ENCODE measurements at places on chromosomes 7 and 10.

- DNase-seq = no peak
These were observed 1.1 kb downstream of the YAE1 start for GRCh38 chr7:39567294-39567693.

GRCh38 chr7:40530292-40530691, 395.5 kb downstream of the SUGCT start:
- no peak for DNase-seq

- peak; percentile 13 for DNase-seq
These were observed 57.1 kb downstream of the AOC1 start for GRCh38 chr7:150909200-150909995.

- DNase-seq = no peak
These were observed 46.4 kb downstream of the RAMP3 start for GRCh38 chr7:45203936-45204445.

GRCh38 chr7:125695626-125696025, 766.0 kb upstream of the POT1 start:
- no peak for DNase-seq

- no peak for DNase-seq
These were observed 5.5 kb downstream of the OGDHL start for GRCh38 chr10:49756641-49757040.

DNA sequence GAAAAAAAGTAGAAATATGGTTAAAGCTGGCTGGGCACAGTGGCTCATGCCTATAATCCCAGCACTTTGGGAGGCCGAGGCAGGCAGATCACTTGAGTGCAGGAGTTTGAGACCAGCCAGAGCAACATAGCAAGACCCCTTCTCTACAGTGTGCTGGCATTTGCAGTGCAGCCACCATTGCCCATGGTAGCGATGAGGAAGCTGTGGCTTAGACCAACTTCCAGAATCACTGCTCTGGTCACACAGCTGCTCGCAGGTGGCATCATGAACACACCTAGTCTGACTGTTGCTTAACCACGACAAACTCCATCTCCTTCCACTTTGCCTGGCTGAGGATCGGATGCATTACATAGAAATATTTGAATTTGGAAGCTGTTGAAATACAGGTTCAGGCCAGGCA, 137.1 kb downstream of the CUX1 start:
- no peak for DNase-seq

DNA sequence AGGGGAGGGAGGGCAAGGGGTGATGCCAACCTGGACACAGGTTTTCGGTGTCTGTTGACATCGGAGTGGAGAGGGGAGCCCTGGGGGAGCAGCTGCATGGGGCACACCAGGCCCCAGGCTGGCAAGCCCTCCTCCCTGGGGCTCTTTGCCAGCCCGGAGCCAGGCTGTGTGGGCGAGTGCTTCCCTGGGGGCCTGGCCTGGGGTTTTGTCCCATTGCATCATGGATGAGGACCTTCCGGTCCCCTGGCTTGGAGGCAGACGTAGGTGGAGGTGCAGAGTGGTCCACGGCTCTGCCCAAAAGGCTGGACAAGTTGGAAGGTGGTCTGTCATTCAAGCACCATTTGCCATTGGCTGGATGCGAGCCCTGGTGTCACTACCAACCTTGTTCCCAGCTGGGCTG, 34.8 kb downstream of the ZMIZ1 start:
- no peak for DNase-seq

GRCh38 chr7:54629771-54630170, 87.6 kb downstream of the VSTM2A start:
- DNase-seq = no peak

GRCh38 chr10:101492205-101492604, 95.9 kb downstream of the POLL start:
- DNase-seq = no peak

DNA sequence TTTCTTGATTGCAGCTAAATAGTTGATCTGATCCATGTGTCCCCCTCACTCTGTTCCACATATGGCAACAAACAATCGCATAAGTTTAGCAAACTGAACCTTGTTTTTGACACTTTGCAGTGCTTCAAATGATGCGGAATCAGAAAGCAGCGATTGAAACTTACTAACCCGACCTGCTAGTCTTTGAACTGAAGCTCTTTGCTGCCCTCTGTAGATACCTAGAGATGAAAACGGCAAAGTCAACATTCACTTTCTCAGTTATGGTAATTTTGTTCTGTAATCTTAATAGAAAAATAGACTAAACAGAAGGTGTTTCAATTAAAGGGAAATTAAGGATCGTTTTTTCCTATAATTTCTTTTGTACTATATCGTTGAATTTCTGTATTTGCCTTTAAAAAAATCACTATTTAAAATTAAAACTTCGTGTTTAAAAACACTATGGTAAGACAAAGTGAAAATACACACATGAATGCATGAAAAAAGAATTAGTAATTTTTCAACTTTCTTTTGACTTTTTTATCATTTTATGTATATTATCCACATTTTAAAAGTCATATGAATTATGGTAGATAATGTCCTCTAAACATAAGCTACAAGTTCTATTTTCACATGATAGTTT, 276.5 kb downstream of the MAGI2 start:
- no peak for DNase-seq

DNA sequence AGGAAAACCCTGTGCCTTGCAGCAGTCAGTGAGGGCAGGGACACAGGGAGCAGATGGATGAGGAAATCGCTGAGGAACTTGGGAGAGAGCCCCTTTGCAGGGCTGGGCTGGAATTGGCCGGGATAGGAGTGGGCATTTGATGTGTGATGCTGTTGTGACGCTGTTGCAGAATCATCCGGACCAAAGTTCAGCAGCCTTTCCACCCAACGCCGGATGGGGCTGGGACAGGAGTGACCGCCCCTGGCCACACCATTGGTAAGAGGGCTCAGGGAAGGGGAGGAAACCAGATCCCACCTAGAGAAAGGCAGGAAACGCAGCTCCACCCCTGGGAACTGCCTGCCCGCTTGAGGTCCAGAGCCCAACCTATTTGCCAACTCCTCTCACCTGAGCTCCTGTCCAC, 33.9 kb downstream of the PAX2 start:
- DNase-seq = no peak

- DNase-seq = no peak
These were observed 267.4 kb downstream of the ADK start for GRCh38 chr10:74418285-74418872.

DNA sequence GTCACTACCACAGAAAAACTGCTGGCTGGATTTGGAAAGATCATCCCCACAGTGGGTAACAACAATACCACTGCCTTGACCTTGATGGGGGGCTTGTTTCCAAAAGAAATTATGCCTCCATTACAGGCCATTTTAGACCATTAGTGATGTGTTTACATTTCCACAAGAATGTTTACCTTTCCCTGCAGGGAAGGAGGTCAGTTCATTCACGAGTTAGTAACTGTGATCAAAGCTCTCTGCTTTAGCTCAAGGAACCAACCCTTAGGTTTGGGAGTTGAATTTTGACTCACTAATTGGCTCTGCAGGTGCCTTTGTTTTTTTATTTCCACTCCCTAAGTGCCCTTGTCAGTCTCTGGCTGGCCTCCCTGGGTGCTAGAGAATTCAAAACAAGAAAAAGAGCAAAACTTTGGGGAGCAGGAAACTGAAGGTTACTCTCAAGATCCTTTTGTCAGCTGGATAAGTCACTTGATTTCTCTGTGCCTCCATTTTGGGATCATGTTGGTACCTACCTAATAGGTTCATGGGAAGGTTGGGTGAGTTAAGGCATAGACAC, 41.1 kb upstream of the NUPR2 start:
- DNase-seq = no peak

- no peak for DNase-seq
These were observed 34.7 kb upstream of the CALN1 start for GRCh38 chr7:72446591-72447462.

DNA sequence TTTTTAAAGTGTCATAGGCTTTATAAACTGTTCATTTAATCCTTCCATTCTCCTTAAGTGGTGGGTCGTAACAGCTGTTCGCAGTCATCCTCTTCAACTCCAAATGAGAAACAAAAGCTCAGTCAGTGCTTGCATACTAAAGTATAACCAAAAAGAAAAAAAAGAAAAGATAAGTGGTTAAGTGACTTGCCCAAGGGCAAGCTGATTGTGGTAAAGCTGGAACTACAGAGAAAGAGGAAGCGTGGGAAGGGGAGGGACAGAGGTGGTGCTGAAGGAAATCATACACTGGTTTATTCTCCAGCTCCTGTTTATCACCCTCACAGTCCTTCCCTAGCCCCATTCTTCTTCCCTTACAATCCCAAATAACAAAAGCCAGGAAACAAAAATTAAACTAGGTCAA, 29.6 kb downstream of the IDE start:
- no peak for DNase-seq

- DNase-seq = no peak
These were observed 179.2 kb upstream of the BET1 start for GRCh38 chr7:94183289-94183749.

GRCh38 chr10:24568042-24568441, 155.6 kb downstream of the ARHGAP21 start:
- DNase-seq = no peak

GRCh38 chr7:108815815-108816214, 246.1 kb downstream of the DNAJB9 start:
- DNase-seq = no peak

DNA sequence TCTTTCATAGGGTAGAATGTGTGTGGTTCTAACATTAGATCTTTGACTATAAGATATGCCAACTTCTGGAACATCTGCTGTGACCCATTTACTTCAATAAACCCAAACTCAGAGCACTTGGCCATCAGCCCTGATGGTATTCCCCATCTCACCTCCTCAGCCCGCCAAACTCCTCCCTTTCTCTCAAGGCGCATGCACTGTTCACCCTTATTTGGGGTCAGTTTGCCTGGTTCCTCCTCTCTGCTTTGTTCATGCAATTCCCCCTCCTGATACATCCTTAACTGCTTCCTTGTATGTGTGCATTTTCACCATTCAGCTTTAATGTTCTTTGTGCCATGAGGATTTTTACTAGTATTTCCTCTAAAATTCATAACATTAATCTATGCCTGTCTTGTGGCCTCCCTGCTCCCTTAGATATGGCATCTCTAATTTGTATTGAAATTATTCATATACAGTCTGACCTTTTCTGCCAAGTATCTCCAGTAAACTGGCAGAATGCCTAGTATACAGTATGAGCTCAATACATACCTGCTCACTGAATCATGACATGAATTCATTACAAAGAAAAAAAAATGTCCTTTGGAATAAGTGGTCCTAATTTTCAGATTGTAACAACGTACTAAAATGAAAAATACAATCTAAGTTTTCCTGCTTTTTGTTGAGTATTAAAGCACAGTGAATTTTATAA, 336.8 kb upstream of the IGFBP3 start:
- no peak for DNase-seq

GRCh38 chr10:56782503-56782902, 421.4 kb upstream of the ZWINT start:
- no peak for DNase-seq

GRCh38 chr7:121954803-121955202, 81.8 kb downstream of the PTPRZ1 start:
- DNase-seq = no peak

DNA sequence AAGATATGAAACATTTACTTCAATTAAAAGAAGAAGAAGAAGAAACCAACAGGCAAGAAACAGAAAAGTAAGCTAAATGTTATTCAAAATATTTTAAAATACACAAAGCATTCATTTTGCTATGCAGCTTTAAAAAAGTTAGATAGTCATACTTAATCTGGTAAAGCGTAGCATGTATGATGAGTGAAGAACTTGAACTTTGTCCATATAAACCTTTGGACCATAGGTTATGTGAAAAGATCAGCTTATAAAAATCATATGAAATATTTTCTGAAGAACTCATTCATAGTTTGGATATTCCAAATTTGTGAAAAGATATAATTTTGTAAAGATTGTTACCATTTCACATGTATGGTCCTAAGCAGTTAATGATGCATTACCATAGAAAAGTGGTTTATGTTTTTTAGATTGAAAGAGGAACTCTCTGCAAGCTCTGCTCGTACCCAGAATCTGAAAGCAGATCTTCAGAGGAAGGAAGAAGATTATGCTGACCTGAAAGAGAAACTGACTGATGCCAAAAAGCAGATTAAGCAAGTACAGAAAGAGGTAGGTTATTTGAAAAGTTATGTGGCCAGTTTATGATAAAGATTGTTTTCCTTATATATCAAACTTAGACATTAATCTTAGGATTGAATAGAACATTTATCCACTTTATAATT, 37.3 kb downstream of the KIF20B start:
- DNase-seq = no peak

GRCh38 chr7:55657654-55658053, 85.4 kb upstream of the VOPP1 start:
- DNase-seq = no peak

- no peak for DNase-seq
These were observed 14.7 kb downstream of the ZNF488 start for GRCh38 chr10:47369251-47369894.

DNA sequence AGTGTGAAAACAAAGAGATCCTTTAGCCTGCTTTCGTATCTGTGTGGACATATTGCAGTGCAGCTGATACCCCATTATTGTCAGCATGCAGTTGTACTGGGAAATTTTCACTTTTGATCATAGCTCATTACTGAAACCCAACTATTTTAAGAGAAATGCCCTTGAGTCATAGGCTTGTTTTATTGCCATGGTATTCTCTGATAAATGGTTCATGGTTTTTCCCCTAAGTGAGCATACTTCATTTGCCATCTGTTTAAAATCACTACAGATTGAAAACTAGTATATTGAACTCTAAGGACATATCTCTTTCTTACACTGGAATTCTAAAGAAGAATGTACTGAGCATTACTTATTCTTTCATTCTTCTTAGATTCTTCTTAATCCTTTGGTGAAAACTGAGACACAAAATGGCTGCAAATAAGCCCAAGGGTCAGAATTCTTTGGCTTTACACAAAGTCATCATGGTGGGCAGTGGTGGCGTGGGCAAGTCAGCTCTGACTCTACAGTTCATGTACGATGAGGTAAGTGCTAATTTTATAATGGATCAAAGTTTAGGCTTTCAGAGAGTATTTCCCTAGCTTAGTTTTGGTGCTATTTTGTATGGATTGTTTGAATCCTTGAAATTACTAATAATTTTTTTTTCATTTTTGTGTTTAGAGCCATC, 63.0 kb downstream of the RALA start:
- DNase-seq = no peak

GRCh38 chr10:65313406-65313805, 1612.4 kb upstream of the LRRTM3 start:
- no peak for DNase-seq

Data from effector CD4-positive, alpha-beta T cell (primary cell).